NCI-H1092 (cell line): ENCODE measurements at places on chromosomes 6 and 20.

DNA sequence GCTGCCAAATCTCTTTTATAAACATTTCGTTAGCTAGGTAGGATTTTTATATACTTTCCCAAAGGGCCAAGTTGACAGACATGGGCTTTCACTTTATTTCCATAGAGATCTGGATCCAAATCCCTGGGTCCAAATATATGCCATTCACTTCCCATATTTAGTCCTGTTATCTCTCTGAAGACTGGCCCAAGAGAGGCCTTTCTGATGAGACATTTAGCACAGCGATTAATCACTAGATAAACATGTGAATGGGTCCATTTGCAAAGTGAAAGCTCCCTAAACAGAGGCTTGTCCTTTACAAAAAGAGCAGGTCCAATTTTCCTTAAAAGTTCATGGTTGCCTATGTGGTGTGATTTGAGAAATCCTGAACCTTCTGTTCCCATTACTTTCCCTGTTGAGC lies 132.6 kb downstream of the TRMT11 start:
- DNase-seq: no peak

- DNase-seq: no peak
Measured at GRCh38 chr6:169969372-169970099, 218.1 kb downstream of the ERMARD start.

DNA sequence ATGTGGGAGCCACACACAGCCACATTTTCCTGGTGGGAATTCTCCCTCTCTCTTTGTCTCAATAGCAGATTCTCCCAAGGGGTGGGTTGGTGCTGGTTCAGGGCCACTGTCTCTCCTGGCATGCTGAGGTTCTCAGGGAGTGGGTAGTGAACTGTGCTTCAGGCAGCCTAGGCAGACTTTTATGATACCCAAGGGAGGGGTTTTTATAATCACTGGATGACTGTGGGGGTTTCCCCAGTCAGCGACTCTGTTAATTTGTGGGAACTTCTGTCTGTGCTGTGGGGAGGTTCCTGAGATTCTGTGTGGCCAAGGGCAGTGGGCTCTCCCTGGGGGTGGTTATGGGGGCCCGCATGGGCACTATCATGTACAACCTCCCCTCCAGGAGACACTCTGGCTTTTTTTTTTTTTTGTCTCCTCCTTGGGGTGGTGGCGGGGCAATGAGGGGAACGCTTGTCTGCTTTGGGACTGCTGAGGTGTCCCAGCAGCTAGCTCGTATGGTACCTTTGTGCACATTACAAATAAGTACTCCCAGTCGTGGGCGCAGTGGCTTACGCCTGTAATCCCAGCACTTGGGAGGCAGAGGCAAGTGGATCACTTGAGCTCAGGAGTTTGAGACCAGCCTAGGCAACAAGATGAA lies 10.0 kb downstream of the PTK7 start:
- DNase-seq: no peak

DNA sequence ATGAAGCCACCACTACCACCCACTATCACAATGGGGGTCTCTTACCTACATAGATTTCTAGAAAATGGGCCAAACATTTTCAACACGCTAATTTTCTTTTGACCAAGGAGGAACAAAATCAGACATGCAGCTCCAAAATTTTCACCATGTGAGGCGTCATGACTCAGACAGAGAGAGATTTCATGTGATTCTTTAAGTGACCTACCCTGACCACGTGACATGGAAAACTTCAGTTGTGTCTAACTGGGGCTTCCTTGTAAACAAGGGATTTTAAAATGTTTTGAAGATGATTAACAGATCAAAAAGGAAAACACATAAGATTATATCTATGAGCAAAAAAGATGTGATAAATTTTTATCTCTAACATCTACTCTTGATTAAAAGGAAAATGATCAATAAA lies 199.2 kb downstream of the TBXT start:
- no peak for DNase-seq

- DNase-seq: no peak
Measured at GRCh38 chr6:100809346-100809745, 71.8 kb downstream of the ASCC3 start.

DNA sequence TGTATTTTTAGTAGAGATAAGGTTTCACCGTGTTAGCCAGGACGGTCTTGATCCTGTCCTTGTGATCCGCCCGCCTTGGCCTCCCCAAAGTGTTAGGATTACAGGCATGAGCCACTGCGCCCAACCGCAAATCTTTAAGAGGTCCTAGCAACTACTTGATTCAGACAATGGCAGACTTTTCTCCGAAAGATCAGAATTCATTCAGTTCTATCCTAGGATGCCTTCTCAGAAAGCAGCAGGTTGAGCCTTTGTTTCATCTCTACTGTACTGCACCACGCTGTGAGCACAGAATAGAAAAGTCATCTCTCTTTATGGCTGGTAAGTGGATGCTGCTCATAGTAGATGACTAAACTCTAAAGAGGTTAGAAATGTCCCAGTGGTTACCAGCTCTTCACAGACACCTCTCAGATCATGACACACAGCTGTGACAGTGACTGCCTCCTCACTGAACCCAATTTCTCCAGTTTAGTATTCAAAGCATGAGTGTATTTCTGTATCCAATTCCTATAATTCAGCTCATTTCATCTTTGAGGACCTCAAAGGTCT lies 6.0 kb upstream of the HSF2 start:
- DNase-seq: no peak

GRCh38 chr6:74611220-74611619 lies 594.6 kb downstream of the COL12A1 start:
- DNase-seq: no peak

DNA sequence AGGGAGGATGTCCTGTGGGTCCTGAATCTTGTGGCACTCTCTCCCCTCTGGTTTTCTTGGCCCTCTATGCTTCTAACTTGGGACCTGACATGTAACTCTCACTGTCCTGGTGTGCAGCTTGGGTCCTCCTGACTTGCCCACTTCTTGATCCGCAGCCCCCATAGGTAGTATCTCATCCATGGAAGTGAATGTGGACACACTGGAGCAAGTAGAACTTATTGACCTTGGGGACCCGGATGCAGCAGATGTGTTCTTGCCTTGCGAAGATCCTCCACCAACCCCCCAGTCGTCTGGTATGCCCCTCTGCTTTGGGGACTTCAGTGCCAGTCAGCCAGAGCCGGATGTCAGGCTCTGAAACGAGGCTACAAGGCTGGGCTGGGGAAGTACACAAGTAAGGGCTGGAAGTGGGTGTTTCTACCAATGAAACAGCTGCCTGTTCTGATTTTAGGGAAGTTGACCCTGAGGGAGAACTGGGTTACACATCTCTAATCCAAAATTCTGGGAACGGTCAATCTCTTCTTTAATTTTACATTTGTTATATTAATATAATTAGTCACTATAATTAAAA lies 641 bp downstream of the DBNDD2 start:
- DNase-seq: no peak

DNA sequence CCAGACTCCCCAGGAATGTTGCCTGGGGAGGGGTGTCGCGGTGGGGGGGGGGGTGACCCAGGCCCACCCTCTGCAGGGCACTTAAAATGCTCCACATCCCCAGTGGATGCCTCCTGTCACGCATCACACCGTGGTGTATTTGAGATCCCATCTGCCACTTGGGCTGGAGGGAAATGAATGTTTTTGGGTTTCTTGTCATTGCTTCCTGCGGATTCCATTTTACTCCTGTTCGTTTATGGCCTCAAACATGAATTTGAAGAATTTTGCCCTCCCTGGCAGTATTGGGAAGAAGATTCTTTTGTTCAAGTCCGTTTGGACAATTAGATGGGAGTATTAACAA lies 544 bp upstream of the KHDC1 start:
- no peak for DNase-seq

- no peak for DNase-seq
Measured at GRCh38 chr20:52190437-52191131, 995 bp downstream of the ZFP64 start.

GRCh38 chr20:61958773-61959700 lies 106.6 kb downstream of the TAF4 start:
- DNase-seq: no peak

DNA sequence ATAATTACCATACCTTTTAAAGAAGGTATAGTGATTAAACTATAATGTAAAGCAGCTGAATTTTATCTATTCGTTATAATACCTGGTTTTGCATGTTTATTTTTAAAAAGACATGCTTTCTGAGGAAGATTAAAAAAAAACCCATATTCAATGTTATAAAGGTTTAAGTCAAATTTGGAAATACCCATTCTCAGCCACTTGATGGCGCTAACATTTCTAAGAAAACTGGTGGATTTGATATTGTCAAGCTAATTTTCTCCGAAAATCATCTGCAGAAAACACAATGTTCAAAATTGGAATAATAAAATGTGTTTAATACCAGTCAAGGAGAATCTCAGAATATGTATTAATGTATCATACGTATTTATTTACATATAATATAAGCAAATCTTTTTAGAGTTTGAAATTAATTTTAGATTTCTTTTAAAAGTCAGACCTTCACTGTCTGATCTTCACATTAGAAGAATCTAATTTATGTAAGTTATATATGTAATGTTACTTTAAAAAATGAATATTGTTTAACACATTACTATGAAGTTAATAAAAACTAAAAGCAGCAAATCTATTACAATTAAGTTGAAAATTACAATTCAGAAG lies 35.0 kb downstream of the SHPRH start:
- DNase-seq: no peak

DNA sequence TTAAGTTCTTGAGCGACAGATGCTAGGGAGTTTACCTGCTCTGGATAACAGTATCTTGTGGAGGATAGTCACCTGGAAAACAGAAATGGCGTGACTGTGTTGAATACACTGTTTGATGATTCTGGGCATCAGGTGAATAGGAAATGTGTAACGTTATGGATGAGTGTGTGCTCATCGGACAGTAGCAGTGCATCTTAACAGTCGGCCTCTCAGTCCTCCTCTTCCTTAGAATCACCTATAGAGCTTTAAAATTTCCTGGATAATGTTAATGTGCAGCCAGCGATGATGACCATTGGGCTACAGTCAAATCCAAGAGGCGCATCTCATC lies 217.7 kb downstream of the OR2B2 start:
- DNase-seq: no peak

DNA sequence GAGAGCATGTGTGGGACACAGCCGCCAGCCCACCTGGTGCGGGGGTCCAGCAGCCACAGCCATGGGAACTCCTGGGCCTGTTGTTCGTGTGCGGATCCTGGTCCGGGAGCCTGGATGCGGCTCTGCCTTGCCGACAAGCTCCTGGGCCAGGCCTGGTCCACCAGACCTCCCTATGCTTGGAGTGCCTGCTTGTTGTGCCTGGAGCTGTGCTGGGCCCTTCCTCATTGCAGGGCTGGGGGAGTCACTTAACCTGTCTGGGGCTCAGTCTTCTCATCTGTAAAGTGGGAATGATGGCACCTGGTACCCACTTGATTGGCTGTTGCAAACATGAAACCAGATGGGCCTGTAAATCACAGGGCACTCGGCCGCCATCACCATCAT lies 2.6 kb upstream of the OSBPL2 start:
- DNase-seq: no peak

- DNase-seq: no peak
Measured at GRCh38 chr6:85419046-85419759, 30.7 kb upstream of the NT5E start.

DNA sequence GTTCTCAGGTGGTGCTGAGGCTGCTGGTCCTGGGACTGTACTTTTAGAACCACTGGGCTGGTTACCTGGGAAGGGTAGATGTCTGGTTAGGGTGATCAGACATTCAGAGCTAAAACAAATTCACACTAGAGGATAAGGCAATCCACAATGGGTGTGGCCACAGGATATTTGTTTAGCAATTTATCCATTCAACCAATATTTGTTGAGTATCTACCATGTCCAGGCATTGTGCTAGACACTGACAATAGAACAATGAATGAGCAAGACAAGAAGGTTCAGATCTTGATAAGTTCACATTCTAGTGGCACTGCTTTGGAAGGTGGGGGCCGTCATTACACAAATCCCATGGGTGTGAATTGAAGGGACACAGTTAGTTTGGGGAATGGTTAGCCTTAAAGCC lies 131.7 kb downstream of the BCAS1 start:
- DNase-seq: no peak

GRCh38 chr6:10615675-10616074 lies 78.7 kb downstream of the C6orf52 start:
- DNase-seq: no peak

DNA sequence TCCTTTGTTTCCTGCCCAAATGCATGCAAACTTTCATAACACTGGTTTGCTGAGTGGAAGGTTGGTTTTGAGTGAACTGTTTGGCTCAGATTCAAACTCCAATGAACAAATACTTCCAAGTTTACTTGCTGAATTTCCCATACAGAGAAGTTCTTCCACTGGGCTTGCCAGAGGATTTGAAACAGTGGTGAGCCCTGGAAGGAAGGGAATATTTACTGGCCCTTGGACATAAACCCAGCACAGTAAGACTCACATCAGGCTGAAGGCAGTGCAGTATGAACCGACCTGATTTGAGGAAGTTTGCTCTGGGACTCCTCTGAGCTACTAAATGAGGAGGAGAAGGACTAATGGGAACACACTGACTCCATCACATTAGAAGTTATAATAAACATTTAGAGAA lies 3.8 kb downstream of the TRAF3IP2 start:
- DNase-seq: no peak

DNA sequence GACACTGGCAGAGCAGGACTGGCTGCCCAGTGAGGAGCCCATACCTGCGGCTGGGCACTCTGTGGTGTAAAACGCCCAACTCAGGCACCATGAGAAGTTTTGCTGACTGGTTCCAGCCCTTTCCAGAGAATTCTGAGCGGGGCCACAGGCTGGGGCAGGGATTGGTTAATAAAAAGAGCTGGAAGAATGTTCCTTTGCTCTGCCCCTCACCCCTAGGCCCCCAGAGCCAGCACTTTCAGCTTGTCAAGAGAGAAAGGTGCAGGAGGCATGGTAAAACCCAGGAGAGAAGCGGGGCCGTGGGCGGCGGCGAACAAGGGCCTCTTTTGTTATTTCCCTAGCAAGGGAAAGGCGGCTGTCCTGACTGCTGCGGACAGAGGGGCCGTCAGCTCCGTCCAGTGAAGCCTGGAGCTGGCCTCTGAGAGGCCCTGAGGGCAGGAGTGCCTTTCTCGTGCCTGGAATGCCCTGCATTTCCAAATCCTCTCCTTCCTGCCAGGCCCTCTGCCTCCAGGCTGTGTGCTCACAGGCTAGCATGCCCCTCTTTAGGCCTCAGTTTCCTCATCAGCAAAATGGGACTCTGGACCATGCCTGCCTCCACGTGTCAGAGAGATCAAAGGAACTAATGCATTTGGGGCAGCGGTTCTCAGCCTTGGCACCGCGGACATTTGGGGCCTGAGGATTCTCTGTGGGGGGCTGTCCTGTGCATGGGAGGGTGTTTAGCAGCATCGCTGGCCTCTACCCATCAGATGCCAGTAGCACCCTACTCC lies 12.9 kb downstream of the SLC13A3 start:
- no peak for DNase-seq

DNA sequence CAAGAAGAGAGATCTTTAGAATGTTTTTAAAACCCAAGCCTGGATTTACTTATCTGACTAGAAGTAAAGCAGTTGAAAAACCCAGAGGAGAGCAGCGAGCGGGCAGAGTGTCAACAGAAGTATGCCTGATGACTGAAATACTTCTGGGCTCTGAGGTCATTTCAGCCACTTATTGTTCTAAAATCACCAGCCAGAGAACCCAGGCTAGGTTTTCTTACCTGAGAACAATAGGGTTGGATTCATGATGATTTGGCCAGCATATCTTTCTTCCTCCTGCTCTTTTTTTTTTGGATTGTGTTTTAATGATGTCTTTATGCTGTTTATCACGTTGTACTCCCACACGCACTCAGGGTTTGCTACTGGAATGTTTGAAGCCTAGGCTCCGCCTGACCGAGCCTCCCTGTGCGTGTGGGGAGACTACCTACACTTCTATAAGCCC lies 63.0 kb upstream of the KIF25 start:
- DNase-seq: no peak
